Cardiac septum (tissue), 1 donor: ENCODE measurements at places on chromosomes 4 and X. TPM values are rescaled to one million over a fixed set of nuclear protein-coding genes. Genes with fewer than 3 reads are reported as not detected.

DNA sequence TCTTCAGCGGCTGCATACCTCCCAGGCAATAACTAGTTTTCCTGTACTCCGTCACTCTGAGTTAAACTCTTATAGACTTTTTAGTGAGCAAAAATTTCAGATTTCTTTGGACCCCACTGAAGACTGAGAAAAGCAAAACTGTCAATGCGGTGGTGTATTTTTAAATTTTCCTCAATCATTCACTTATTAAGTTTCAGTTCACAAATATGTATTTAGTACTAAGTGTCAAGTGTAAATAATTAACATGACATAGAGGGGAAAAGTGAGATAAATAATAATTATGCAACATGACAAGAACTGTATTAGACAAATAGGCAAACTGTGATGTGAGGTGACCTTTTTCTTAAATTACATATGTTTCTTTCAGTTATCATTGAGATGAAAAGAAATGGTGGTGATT lies 124.4 kb downstream of the NAF1 start:
- no peak for DNase-seq

- DNase-seq: no peak
Observed at GRCh38 chr4:1011666-1012033, 224 bp downstream of the FGFRL1 start.

- DNase-seq: no peak
Observed at GRCh38 chr4:161320377-161320776, 843.4 kb downstream of the FSTL5 start.

TEX13B gene
- total RNA-seq: not detected

GRCh38 chr4:112532267-112532666 lies 16.3 kb upstream of the NEUROG2 start:
- no peak for DNase-seq

TSPAN6 gene
- total RNA-seq: 3.0 TPM

GRCh38 chr4:30865691-30866090 lies 145.5 kb downstream of the PCDH7 start:
- no peak for DNase-seq

CCDC158 gene
- total RNA-seq: 0.81 TPM

- no peak for DNase-seq
Observed at GRCh38 chrX:50036426-50036825, 114.0 kb downstream of the CLCN5 start.

- DNase-seq: no peak
Observed at GRCh38 chr4:181548873-181549575, 694.2 kb upstream of the TENM3 start.

- DNase-seq: no peak
Observed at GRCh38 chr4:22099896-22100295, 151.3 kb upstream of the KCNIP4 start.

USP17L13 gene
- total RNA-seq: not detected

MAB21L2 gene
- total RNA-seq: 0.19 TPM

DNA sequence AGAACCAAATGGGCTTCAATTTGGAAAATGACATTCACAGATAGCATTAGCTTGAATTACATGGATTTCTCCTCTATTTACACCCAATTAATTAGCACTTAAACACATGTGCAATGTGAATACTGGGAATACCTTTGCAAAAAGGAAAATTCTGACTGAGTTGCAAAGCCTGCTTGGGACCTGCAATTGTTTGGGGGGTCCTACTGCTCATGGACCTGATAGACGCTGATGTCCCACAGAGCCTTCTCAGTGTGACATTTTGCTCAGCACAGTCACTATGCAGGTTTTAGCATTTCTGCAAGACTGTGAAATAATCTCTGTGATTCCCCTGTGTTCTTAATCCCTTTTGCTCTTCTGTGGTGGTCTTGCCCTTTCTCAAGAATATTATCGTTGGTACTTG lies 101.2 kb upstream of the PGRMC2 start:
- DNase-seq: no peak

FAT4 gene
- total RNA-seq: 18.6 TPM

DNA sequence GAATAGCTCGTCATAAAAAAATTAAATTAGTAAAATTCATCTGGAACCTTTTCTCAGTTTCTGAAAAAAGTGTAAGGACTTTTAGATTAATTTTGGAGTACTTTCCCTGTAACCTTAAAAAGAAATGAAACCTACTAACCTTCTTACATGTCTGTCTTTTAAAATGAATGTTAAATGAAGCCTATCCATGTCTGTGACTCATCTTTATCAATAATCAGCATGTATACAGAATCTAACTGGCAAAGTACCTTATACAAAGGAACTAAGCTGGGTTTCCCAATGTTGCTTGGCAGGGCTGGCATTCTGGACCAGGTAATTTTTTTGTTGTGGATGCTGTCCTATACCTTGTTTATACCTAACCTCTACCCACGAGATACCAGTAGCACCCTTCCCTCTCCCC lies 13.6 kb downstream of the FBXW7 start:
- DNase-seq: no peak

- no peak for DNase-seq
Observed at GRCh38 chr4:150974750-150975149, 40.3 kb downstream of the LRBA start.

GRCh38 chrX:139798701-139799100 lies 90.7 kb upstream of the MCF2 start:
- DNase-seq: no peak

- no peak for DNase-seq
Observed at GRCh38 chr4:85391071-85391470, 83.9 kb upstream of the ARHGAP24 start.

GRCh38 chrX:47802589-47802988 lies 34.1 kb upstream of the ZNF81 start:
- DNase-seq: no peak

- no peak for DNase-seq
Observed at GRCh38 chr4:83989835-83990234, 453.9 kb downstream of the GPAT3 start.

- no peak for DNase-seq
Observed at GRCh38 chr4:80362578-80363181, 27.1 kb downstream of the CFAP299 start.

DNA sequence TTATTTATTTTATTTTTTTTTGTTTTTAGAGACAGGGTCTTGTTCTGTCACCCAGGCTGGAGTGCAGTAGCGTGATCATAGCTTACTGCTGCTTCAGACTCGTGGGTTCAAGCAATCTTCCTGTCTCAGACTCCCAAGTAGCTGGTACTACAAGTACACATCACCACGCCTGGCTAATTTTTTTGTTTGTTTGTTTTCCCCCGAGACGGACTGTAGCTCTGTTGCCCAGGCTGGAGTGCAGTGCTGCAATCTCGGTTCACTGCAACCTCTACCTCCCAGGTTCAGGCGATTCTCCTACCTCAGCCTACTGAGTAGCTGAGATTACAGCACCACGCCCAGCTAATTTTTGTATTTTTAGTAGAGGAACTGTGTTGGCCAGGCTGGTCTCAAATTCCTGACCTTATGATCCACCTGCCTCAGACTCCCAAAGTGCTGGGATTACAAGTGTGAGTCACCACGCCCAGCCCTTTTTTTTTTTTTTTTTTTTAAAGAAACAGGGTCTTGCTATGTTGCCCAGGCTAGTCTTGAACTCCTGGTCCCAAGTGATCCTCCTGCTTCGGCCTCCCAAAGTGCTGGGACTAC lies 32.2 kb downstream of the COPS4 start:
- DNase-seq: no peak

- no peak for DNase-seq
Observed at GRCh38 chrX:126799059-126799458, 20.5 kb upstream of the PRR32 start.

GRCh38 chr4:166386491-166387360 lies 513.7 kb downstream of the TLL1 start:
- DNase-seq: no peak

- no peak for DNase-seq
Observed at GRCh38 chr4:6023731-6024130, 5.5 kb upstream of the C4orf50 start.
